ENCODE measurements at places on chromosomes 5 and 9.

DNA sequence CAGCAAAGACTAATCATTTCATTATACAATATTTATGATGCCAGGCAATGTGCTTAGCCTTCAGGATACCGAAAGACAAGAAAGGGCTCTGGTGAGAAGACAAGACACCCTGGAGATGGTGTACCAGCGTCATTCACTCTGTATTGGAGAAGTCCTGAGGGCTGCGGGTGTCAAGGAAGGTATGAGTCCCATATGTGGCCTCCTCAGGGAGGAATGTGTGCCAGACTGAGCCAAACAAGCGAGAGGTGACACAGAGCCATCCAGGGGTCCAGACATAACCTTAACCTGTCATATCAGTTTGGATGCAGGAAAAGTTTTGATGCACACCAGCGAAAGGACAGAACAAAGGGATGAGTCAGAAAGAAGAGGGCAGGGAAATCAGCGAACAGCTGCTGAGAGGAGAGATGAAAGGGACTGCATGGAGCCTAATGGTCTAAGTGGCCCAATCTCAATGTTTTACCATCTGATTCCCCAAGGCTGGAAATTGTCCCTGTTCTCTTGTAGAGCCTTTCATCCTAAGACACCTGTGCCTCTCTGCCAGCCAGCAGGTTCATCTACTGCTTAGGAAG lies 38.9 kb downstream of the ADRA1B start:
- DNase-seq, result no peak

- no peak for DNase-seq
Observed at GRCh38 chr5:32589416-32589815, 4.1 kb downstream of the SUB1 start.

- no peak for DNase-seq
Observed at GRCh38 chr5:77356740-77357139, 135.4 kb downstream of the WDR41 start.

DNA sequence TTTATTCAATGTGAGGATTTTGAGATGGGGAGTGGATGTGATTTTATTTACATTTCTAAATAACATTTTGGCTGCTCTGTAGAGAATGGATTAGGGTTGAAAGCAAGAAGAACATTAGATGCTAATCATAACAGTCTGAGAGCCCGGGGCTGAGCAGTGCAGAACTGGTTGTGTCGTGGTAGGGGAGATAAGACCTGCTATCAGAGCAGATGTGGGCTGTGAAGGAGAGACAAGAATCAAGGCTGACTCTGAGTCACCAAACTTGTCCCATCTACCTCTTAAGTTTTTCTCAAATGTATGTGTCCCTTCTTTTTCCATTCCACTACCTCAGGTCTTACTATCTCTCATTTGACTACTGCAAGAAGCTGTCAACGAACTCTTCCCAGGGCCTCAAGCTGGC lies 35.4 kb upstream of the SLC28A3 start:
- DNase-seq, result no peak

DNA sequence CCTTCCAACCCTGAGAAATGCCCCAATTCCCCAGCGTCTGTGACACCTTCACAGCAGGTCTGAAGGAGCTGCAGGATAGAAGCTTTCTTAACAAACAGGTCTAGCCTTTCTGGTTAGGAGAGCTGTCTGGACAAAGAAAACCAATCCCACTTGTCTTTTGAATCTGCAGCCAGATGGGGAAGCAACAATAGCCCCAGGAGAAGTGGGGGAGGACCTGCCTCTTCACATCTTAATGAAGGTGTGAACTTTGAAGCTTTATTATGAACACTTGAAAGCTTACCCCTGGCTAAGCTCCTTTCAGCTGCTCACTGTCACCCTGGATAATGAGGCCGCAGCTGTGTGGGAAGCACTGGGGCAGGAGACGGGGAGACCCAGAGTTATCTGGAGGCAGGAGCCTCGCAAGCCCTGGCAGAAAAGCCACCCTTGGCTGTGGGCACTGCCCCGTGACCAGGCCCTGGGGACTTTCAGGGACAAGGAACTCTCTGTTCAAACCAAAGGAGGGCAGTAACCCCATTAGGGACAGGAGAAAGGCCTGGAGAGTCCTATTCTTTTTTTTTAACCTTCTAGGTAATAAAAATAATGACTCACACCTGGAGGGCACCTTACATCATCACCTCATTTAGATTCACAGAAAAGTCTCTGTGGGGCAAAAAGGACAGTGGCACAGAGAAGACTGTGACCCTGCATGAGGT lies 151.8 kb upstream of the RAD23B start:
- peak; percentile 55 for DNase-seq

DNA sequence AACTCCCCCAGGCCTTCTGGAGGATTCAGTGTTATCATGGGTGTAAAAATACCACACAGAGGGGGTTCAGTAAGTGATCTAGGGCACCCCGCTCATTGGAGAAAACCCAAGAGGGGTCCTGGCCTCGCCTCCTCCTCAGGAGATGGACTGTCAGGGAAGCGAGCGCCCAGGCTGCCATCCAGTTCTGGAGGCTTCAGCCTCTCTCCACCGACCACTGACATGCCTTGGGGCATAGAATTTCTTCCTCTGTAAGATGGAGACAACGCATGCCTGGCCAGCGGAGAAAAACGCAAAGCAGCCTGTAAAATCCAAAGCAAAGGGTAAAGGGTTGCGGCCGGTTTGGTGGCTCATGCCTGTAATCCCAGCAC lies 165.4 kb downstream of the COL23A1 start:
- DNase-seq, result no peak
